ENCODE measurements at places on chromosomes 2 and 18.

DNA sequence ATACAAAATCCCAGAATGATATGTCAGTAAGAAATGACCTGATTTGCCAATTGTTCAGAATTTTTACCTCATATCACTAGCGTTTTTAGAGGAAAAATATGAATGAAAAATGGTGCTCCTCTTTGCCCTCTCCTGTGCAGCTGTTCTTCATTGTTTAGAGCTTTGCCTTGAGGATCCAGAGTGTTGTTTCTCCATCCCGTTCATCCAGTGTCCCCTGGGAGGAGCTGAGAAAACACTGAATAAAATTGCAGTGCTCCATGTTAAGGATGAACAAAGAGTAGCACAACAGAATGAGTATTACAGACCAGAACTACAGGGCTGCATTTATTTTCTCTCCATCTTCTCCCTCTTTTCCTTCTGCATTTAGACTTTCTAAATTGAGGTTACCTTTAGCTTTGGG, 133.1 kb downstream of the ADCYAP1 start:
- no peak for ATAC-seq

GRCh38 chr2:13104723-13105122, 388.0 kb downstream of the TRIB2 start:
- no peak for ATAC-seq

DNA sequence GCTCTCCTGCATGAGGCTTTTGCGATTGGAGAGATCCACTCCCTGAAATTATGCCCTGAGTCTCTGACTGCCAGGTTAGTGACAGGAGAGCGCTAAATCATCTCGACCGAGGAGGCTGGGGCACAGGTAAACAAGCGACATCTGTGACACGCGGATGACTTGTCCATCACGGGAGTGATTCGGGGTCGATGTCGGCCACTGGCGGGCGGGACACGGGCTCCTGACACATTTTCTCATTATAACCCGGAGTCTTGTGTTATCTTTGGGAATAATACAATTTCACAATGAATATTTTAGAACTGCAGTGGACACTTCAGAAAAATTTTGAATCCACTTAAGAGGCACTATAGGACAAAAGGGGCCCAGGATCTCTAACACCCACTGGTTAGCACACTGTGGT, 29.5 kb upstream of the SLC35G4 start:
- no peak for ATAC-seq

DNA sequence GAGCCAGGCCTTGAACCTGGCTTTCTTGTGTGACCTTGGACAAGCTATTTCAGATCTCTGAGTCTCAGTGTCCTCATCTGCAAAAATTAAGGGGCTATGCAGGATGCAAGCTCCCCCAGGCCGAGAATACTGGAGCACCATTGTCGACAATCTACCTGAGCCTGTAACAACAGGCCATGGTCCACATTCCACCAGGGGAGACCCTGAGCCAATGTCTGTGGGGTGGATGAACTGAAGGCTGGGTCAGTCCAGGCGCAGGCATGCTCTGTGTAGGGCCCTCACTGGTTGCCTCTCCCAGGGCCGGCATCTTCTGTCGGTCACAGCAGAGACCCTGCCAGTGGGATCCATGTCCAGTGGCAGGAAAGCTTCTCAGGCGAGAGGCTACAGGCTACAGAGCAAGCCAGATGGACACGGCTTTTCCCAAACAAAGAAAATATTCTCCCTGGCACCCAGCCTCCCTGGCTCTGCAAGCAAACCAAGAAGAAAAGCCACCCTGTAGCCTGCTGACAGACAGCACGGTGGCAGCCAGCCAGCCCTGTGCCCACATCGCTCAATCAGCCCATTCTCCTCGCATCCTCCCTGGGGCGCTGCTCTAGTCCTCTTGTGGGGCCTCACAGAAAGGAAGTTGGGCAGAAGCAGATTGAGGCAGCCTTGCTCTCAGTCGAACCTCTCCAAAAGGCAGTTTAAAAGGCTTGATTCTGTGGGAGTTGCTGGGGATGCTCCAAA, 48.7 kb upstream of the FZD7 start:
- ATAC-seq: no peak

GRCh38 chr2:148561389-148561788, 83.2 kb upstream of the EPC2 start:
- no peak for ATAC-seq

GRCh38 chr2:241540401-241540770, 18.2 kb upstream of the BOK start:
- no peak for ATAC-seq

GRCh38 chr18:75369026-75369721, 58.3 kb downstream of the SMIM21 start:
- no peak for ATAC-seq

DNA sequence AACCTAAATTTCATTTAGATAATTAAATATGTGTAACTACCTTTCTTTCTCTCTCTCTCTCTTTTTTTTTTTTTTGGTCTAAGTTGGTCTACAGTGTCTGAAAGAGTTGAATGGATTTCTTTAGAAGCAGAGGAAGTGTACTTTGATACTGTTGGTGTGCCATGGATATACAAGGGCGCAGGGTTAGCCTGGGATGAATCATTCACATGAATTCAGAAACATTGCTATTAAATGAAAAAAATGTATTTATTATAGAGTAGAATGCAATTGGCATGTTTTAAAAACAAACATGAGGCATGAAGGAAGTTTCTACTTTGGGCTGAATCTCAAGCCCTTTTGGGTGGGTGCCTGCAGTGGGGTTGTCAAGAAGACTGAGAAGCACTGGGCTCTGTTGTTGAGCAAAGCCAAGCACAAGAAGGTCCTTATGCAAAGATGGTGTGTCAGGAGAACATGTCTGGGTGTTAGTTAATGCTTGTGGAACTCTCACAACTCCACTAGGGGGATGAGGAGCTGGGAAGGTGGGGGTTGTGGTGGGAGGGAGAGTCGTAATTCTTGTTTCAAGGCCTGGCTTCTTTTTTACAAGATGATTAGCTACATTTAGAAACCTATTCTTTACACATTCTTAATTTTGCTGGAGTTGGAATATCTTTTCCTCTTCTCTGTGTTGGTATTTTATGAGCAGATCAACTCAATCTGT, 57.9 kb downstream of the LYPD6 start:
- no peak for ATAC-seq

DNA sequence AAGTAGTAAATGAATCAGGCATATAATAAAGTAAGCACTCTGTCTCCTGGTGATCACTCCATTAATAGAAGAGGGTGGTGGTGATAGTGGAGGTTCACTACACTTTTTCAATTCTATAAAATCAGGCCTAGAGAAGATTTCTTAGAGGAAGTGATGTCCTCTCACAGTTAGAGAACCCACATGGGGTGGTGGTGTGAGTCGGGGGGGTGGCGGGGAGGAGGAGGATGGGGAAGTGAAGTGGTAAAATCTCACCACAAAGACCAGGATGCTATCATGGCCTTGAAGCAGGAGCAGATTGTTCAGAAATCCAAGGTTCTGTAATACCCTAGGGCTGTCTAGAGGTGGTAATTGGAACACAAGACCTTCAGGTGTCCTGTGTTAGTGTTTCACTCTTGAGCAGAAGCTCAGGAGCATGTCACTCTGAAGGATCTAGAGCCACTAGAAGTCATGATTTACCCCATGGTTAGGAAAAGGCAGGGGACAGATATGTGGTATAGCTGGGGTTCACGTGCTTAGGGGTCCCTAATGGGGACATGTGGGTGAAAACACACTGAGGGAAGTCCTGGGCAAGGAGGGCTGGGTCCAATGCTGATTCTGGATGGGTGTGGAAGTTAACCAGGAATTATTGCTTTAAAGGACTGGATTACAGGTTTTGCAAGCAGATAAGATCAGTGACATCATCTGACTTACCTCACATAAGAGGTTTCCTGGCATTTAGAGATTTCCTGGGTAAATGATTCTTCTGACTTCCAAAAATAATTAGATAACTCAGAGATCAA, 31.0 kb downstream of the RNF125 start:
- peak; percentile 39 for ATAC-seq

DNA sequence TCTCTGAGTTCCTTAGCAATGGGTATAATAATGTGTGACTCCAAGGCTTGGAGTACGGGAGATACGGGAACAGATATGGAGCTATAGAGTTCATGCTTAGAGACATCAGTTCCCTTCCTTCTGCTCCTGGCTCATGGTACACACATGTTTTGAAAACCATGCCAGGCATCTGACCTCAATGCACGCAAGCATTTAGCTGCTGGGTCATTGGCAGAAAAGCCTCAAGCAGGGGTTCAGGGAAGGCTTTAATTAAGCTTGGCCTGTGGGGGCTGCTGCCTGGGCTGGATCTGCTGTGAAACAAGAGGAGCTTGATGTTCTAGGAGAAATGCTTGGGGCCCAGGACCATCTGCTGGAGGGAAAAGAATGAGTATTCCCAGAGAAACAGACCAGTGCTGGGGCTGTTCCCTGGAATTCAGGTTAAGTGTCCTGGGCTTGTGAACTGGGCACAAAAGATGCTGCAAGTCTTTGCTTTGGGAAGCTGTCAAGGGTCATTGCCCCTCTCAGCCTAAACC, 3.2 kb downstream of the ALLC start:
- ATAC-seq: no peak

DNA sequence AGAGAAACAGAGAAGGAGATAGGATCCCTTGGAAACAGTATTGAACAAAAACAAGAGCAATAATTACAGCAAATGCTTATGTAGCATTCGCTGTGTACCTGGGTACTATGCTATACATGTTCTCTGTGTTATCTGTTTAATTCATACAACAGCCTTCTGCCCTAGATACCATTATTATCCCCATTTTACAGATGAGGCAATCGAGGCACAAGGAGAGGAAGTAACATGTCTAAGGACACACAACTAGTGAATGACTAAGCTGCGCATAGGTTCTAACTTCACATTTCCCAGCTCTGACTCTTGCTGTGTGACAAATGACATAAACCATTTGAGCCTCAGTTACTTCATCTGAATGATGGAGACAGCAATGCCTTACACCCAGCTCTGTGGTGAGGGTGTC, 70.5 kb downstream of the VSNL1 start:
- no peak for ATAC-seq

DNA sequence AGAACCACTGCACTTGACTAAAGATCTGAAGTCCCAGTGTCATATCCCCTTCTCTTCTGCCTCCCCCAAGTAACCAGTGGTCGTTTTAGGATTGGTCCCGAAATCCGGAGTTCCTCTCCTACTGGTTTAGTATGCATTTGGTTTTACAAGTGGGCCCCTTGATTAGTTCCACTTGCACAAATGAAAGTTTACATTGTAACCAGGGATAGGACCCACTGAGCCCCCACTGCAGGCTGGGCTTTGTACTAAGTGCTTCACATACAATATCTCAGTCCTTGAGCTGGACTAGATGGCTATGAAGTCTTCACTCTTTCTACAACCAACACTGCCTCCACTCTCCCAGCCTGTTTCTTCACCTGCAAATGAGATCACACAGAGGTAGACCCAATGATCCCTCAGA, 50.4 kb downstream of the CYRIA start:
- ATAC-seq: no peak

GRCh38 chr2:29517413-29517812, 402.2 kb downstream of the CLIP4 start:
- no peak for ATAC-seq

DNA sequence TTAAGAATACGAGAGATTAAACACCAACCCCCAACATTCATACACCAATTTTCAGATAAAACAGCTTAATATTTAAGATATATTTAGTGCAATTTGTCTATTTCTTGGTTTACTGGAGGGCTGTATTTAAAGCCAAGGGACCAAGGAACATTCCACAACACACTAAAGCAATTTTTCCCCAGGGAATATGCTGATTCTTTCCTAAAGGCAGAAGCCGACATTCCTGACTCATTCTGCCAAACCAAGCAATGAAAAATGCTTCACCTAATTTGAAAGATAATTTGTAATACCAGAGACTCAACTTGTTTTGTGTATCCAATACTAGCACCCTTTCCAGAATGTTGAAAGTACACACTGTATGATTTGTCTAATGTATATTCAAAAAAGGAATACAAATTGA, 1267.6 kb upstream of the PIK3C3 start:
- no peak for ATAC-seq

GRCh38 chr2:179787601-179788000, 73.8 kb downstream of the ZNF385B start:
- ATAC-seq: no peak

DNA sequence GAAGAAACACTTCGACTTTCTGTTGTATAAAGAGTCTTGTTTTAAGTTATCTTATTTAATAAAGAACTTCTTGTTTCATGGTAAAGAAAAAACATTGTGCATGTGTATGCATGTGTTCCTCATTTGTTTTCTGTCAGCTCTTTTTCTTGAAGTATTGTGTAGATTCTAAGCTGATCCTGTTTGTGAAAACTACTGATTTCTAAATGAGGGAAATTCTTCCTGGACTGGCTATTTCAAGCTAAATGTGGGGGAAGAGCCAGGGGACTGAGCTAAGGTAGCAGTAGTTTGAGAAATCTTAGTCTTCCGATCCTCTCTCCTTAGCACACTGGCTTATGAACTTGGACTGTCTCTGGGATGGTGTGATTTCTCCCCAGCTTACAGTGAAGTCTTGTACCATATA, 56.4 kb upstream of the RBMS1 start:
- ATAC-seq: no peak

DNA sequence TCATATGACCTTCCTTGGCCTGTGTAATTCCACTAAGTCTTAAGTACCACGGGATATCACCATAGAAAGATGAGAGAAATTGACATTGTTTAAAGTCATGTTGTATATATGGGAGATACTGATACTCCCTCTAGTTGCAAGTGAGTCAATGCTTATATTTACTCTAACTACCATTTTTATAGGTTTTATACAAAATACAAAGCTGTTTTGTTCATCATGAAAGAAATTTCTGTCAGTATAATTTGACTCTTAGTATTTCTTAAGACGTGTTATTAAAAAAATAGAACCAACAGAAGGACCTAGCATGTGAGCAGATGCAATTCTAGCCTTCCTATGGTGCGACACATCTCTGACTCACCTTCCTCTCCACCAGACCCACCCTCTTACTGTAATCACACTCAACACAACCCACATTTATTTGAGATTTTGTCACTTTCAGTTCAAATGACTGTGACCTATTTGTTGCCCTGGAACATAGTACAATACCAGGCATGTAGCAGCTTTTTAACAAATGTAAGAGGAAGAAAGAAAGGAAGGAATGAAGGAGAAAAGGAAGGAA, 453.1 kb downstream of the CMPK2 start:
- no peak for ATAC-seq

GRCh38 chr2:186187854-186188253, 298.2 kb upstream of the ZC3H15 start:
- ATAC-seq: no peak

DNA sequence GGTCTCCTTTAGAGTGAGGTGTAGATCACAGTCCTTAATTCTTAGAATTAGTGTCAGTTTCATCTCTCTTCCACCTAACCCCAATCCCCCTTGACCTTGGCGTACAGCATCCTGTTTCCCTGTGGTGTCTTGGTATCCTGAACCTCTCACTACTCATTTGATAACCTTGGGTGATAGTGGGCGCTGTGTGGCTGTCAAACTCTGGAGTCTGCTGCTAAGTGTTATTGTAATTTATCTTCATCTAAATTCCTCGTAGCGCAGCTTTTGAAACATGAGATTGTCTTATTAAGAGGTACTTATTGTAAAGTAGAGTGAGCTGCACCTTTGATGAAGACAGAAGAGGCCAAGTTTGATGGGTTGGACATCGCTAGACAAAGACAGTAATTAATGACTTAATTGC, 222.6 kb upstream of the SPRED2 start:
- ATAC-seq: no peak

- no peak for ATAC-seq
These were observed 282.4 kb upstream of the THSD7B start for GRCh38 chr2:136482966-136483365.

Data from activated CD4-positive, CD25-positive, alpha-beta regulatory T cell treated with anti-CD3 and anti-CD28 coated beads, Interleukin-2, amount 50 U/mL, for 24 hours (primary cell).